ENCODE measurements at places on chromosomes 1 and 21.

- no peak for DNase-seq
These were observed 51.4 kb downstream of the EVA1C start for GRCh38 chr21:32463889-32464300.

DNA sequence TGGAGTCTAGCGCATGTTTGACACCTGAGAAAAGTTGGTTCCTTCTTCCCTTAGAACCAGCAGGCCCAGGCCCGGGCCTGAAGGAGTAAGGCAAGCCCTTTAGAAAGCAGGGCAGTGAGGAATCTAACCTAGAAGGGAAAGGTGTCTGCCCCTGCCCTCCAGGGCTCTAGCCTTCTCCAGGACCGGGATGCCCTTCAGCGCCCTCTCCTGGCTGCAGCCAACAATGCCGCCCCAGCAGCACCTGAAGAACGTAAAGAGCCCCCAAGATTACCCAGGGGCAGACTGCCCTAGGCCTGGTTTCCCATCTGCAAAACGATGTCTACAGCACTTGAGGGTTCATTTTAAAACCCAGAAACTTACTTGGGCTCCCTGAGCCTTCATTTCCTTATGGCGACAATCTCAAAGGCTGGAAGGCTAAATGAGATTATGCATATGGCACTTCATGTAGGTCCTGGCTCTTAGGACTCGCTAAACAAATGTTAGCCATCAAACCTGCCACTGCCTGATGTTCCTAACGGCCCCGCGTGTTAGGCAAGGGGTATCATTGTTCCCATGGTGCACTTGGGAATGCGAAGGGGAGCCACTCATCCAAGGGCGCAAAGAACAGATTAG, 106.7 kb upstream of the KLHDC7A start:
- DNase-seq = peak; percentile 1

DNA sequence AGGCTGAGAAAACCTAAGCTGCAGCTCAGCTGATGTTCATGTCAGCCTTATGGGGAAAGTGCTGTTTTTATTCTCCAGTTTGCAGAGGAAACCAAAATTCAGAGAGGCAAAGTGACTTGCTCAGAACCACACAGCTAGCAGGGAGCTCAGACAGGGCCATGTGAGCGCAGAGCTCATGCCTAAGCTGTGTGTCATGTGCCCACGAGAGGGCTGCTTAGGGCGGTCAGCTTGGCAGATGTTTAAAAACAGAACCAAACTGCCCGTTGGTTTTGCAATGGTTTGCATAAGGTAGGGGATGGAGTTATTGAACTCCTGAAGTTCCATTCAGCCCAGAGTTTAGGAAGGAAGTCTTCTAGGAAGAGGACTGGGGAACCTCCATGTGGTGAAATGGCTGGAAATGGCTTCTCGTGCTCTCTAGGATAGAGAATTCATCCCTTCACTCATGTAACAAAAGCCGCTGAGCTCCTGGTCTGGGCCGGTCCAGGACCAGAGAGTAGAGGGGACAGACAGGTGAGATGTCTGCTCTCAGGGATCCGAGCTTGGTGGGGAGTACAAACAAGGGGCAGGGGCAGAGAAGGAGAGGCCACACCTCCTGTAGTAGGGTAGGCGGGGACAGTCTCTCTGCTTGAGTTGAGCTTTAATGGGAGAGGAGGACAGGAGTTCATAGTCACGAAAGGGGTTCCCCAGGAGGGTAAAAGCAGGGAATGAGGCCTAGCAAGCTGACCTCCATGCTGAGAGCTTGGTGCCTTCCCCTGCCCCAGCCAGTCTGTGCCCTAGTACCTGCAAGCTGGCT, 46.9 kb downstream of the ARHGEF10L start:
- DNase-seq = no peak

GRCh38 chr1:36643371-36644270, 160.9 kb upstream of the CSF3R start:
- DNase-seq = no peak

GRCh38 chr1:203521074-203521794, 27.3 kb downstream of the OPTC start:
- DNase-seq = no peak

- peak; percentile 82 for DNase-seq
These were observed at the start of gene EXO5 for GRCh38 chr1:40508375-40509341. Gene EXO5, plus strand, starts transcription at chr1:40508767. Its CDS starts 5,778 bp downstream, at chr1:40514545.
